Ammon's horn (tissue), 1 donor: ENCODE measurements at places on chromosomes 16 and 17.

- DNase-seq = no peak
Observed at GRCh38 chr16:3113765-3114479, 1.5 kb downstream of the ZNF205 start.

DNA sequence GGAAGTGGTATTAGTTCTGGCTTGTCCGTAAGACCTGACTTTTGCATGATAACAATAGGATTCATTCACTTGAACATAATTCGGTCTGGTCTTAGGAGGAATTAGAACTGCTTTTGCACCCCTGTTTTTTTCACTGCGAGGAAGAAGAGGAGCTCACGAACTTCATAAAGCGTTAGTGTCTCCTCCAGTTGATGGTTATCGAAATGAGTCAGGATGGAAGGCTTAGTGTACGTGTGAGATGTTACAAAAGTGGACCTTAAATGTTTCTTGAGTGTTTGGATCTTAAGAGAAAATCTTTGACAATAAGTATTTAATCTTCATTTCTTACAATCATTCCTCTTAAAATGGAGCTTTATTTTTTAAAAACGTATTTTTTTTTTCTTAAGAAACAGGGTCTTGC, 52.8 kb downstream of the USP10 start:
- no peak for DNase-seq

- DNase-seq = no peak
Observed at GRCh38 chr16:27425961-27426360, 24.0 kb downstream of the IL21R start.

GRCh38 chr16:35562919-35563318, 2103.5 kb downstream of the TP53TG3F start:
- DNase-seq = no peak

GRCh38 chr16:82240111-82240510, 70.1 kb upstream of the MPHOSPH6 start:
- no peak for DNase-seq

GRCh38 chr17:21249920-21250703, 3.1 kb downstream of the NATD1 start:
- no peak for DNase-seq

DNA sequence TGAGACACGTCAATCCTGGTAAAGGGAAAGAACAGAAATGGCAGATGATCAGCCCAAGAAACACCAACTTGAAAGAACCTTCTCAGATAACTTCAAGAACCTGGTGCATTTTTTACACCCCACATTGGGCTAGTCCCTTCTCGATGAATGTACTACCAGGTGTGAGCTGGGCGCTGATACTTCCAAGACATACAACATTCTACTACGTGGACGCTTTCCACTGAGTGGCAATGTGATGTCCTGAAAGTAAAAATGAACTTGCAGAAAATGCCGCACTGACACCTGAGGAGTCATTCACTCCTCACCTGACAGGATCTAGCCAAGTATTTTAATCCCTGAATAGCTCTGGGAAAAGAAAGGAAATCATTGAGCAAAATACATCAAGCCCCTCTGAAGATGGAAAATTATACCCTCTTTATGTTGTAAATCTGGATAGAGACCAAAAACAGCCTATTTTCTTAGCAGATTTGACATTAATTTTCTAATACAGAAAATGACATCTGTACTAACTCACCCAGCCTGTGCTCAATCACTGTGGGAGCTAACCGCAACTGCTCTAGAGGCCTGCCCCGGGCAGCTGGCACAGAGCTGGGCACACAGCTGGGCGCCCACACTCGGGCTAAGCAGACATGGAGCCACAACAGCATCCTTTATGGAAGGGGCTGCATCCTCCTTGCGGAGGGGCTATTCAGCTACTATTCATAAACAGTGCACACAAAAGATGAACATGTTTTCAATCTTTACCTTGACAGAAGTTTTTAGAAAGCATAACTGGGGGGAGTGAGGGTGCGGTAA, 16.2 kb downstream of the SNN start:
- DNase-seq = no peak

- no peak for DNase-seq
Observed at GRCh38 chr16:57972306-57972705, 1.4 kb upstream of the CNGB1 start.

GRCh38 chr16:53805113-53805512, 101.2 kb downstream of the FTO start:
- no peak for DNase-seq

DNA sequence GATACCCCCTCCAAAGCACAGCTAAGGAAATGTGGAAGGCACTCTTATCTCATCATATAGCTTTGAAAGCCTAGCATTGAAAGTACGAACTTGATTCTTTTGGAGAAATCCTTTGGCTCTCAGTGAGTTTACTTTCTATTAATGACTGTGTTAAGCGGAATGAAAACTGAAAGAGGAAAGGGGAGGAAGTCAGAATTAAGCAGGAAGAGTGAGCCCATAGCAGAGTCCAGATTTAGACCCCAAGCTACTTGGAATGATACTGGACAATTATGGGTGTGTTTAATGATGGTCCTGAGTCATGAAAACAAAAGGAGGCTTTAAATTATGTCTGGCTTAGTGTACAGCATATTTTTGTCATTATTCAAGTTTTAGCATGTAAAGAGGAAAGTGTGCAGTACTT, 42.2 kb downstream of the TENT4B start:
- DNase-seq = no peak

DNA sequence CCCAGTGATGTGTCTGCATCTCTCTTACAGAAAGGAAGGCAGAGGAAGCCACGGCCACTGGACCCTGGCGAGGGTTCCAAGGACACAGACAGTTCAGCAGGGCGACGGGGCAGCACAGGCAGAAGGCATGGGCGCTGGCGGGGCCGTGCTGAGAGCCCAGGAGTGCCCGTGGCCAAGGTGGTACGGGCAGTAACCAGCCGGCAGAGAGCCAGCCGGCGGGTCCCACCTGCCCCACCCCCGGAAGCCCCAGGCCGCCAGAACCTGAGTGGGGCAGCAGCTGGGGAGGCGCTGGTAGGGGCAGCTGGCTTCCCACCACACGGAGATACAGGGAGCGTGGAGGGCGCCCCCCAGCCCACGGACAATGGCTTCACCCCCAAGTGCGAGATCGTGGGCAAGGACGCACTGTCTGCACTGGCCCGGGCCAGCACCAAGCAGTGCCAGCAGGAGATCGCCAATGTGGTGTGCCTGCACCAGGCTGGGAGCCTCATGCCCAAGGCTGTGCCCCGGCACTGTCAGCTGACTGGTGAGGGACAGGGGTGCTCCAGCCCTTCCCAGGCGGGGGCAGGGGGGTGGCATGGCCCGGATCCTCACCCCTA, 7.8 kb downstream of the XYLT2 start:
- no peak for DNase-seq

DNA sequence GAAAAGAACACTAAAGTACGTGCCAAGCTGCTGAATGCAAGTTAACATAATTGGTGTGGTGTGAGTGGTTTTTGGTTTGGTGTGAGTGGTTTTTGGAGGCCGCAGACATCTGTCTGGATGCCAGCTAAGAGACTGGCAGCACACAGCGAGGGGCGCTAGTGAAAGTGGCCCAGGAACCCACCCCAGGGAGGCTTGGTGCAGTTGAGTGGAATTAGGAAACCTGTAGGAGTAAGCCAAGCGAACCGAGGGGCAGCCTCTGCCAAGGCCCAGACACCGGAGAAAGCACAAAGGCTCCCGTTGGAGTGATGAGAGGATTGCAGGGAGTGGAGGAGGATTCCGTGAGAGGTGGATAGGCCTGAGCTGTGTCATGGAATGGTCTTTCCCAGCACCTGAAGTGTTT, 24.6 kb upstream of the SLC5A11 start:
- no peak for DNase-seq

DNA sequence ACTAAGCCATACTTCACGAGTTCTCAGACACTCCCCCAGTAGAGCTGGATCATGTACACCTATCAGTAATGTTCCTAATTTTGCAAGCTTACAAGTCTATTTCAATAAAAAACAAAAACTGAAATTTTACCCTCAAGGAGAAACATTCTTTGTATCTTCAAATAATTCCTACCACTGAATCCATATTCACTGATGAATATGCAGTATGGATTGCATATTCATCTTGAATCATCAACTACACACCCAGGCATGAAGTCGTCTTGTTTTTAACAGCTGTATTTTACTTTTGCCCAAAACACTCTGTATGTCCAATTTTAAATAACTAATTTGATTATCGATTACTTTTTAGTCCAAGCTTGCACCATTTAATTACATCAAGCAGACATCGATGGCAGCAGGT, 31.8 kb downstream of the ZDHHC7 start:
- no peak for DNase-seq

GRCh38 chr16:25109643-25110042, 1.9 kb upstream of the LCMT1 start:
- DNase-seq = no peak

DNA sequence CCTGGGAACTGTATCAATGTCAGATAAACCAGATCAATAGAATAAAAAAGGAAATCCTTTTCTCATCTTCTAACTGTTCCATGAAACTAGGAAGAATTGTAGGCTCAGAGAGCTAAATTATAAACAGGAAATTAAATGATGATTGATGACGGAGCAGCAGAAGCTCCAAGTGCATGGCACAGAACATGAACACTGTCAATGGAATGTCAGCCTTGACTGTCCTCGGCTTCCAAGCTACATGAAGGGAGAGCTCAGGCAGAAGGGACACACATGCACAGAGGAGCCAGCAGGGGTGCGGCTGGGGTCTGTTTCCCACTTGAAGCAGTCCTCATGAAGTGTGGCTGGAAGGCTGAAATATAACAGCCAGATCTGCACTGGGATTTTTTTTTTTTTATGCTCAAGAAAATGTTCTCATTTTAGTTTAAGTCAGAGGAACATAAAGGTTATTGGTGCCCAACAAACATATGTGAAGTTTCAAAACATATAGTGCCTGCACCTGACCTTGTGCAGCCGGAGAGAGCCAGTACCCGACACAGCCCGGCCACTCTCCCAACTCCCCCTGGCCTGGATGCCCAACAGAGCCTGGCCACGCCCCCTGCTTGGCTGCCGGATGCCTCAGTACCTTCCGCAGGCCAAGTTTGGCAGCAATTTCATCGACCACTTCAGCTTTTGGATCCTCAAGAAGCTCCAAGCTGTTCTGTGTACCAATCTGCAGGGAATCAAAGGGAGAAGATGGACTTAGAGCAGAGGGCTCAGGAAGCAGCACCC, 37.0 kb downstream of the NPLOC4 start:
- DNase-seq = no peak

GRCh38 chr17:64507413-64507782, 621 bp downstream of the CEP95 start:
- peak; percentile 72 for DNase-seq

GRCh38 chr17:50986989-50987660, 121.0 kb upstream of the TOB1 start:
- no peak for DNase-seq

GRCh38 chr17:76154292-76154691, 13.2 kb upstream of the FOXJ1 start:
- DNase-seq = no peak

GRCh38 chr16:4018391-4018790, 97.9 kb downstream of the ADCY9 start:
- peak; percentile 34 for DNase-seq

GRCh38 chr17:50677851-50678375, 29.8 kb downstream of the ANKRD40 start:
- no peak for DNase-seq

- no peak for DNase-seq
Observed at GRCh38 chr16:35195173-35195863, 1735.9 kb downstream of the TP53TG3F start.

DNA sequence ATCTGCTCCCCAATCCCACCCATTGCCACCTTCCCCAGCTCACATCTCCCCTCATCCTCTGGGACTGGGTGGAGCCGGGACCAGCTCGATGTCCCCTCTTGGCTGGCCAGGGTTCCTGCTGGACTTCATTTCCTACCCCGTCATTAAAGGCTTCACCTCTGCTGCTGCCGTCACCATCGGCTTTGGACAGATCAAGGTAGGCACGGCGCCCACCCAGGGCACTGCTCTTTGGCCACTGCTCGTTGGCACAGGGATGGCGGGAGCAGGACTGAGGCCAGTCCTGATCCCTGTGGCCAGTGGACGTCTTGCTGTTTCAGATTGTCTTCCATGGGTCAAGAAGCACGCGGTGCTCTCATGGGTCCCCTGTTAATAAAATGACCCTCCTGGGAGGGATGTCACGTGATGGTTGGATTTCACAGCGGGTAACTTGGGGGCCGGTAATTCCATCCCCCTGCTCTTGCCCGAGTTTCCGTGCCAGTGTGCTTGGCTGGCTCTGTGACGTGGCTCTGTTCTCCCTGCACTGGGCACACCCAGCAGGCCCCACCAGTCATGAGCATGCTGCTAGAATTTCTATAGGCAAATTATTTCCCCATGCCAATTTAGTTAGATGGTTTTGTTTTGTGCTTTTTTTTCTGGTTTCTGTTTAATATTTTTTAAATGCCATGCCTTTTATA, 3.1 kb downstream of the SLC26A11 start:
- no peak for DNase-seq

DNA sequence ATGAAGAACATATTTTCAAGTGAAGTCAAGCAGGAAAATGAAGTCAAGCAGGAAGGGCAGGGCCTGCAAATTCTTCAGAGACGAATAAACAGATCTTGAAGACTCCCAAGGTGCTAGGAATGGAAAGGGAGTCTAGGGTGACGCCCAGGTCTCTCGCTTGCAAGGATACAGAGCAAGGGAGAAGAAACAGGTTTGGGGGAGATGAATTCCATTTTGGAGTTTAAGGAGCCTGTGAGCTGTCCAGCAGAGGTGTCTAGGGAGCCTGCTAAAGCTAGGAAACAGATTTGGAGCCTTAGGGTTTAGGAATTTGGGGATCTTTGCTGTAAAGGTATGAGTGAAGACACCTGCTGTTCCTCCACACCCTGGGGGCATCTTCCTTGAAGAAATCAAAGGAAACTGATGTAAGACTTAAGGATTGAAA, 2.0 kb upstream of the UNKL start:
- DNase-seq = no peak

- no peak for DNase-seq
Observed at GRCh38 chr17:72204742-72205141, 83.9 kb downstream of the SOX9 start.

DNA sequence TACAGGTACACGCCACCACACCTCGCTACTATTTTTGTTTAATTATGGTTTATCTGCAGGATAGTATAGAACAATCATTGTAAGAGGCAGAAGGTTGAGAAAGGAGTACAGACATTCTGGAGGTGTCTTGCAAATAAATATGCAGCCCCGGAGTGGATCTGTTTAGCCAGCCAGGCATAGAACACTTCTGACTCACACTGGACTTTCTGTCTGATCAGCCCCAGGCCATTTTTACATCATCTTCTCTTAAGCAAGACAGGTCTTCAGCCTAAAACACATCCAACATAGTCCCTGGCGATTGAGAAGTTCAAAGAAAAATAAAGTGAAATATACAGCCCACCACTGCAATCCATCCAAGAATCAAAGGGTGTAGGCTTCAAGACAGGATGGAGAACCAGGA, 81.4 kb downstream of the XYLT1 start:
- no peak for DNase-seq

- no peak for DNase-seq
Observed at GRCh38 chr17:77370586-77370985, 229.8 kb downstream of the SEC14L1 start.

- DNase-seq = no peak
Observed at GRCh38 chr16:47667956-47668355, 206.8 kb downstream of the PHKB start.

- DNase-seq = no peak
Observed at GRCh38 chr17:3688852-3689261, 7.1 kb downstream of the P2RX5 start.

GRCh38 chr16:89002851-89003830, 26.1 kb upstream of the CBFA2T3 start:
- no peak for DNase-seq

- DNase-seq = no peak
Observed at GRCh38 chr16:59046335-59046734, 312.2 kb upstream of the GOT2 start.
